ENCODE measurements at places on chromosomes 11 and 22.
A peak's percentile ranks its signal among the peaks of the same experiment; 100 is the strongest.

GRCh38 chr11:15406851-15407351 is 292.2 kb downstream of the INSC start:
- DNase-seq: no peak

GRCh38 chr11:72844356-72844755 is 30.1 kb downstream of the ATG16L2 start:
- no peak for DNase-seq

- DNase-seq: no peak
Observed at GRCh38 chr11:31607914-31608313, 98.3 kb downstream of the ELP4 start.

DNA sequence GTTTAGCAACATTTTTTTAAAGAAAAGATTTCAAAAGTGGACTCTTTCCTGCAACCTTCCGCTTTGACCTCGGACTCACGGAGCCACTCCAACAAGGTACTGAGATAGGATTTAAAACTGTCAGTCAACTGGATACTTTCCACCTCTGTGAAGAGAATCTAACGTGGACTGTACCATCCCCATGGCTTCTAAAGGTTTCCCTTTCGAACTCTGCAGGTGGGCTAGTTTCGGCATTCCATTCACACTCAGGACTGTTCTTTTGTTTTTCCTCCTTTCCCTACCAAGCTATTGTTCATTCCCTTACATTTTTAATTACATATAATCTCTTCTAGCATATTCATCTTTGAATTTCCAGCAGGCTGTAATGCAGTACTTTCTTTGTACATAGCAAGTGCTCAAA is 88.5 kb upstream of the AKIP1 start:
- DNase-seq: no peak

DNA sequence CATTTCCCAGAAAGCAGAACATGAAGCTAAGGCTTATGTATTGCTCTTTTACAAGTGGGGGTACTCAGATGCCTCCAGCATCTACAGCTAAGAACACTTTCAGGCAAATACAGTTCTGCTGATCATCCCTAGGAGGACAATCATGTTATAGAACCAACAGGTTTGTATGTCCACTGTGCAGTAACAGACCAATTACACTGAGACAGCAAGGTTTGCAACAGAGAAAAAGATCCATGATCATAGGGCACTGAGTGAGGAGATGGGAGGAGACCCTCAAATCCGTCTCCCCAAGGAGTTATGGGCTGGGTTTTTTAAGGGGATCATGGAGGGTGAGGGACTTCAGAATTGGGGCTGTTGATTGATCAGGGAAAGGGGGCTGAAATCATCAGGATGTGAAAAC is 39.1 kb upstream of the GRK3 start:
- no peak for DNase-seq

DNA sequence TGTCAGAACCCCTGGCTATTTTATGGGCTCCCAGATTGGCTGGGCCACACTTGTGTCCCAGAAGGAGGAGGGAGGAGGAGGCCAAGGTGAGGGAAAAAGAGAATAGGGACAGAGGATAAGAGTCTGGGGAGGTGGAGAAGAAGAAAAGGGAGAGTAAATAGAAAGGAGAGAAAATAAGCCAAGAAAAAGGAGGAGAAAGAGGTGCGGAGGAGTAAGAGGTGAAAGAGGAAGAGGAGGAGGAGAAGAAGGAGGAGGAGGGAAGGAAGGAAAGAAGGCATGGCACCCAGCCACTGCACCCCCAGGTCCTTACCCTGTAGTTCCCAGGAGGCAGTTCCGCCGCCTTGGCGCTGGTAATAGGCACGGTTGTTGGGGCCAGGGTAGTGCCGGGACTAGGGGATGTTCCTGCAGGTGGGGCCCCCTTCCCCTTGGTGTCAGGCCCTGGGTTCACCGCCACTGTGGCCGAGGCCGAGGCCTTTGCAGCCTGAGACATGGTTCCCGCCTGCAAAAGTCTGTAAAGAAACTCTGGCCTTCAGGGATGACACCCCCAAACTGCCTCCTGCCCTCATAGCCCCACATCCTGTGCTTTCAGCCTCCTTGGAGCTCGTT is 1.9 kb downstream of the CRYBB1 start:
- DNase-seq: no peak

GRCh38 chr11:72422414-72422813 is 11.9 kb downstream of the CLPB start:
- no peak for DNase-seq

DNA sequence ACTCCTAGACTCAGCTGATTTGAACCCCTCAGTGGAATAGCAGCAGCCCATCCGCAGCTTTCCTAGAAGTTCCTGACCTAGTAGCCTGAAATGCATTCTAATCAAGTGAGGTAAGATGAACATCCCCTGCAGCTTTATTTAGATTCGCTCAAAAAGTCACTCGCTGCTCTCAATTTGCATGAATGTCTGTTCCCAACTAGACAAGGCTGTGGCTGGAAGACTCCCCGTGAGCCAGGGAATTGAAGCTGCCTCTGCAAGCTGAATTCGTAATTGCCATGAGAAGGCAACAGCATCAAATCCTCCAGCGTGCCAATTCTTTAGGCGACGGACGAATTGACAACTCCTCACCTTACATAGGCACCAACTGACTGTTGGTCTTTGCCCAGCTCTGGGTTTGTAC is 17.1 kb upstream of the SCN3B start:
- no peak for DNase-seq

GRCh38 chr22:34296461-34296860 is 376.2 kb upstream of the LARGE1 start:
- no peak for DNase-seq

- DNase-seq: no peak
Observed at GRCh38 chr22:21587803-21588611, 20.5 kb downstream of the UBE2L3 start.

GRCh38 chr11:35622070-35622469 is 3.8 kb downstream of the FJX1 start:
- DNase-seq: no peak

DNA sequence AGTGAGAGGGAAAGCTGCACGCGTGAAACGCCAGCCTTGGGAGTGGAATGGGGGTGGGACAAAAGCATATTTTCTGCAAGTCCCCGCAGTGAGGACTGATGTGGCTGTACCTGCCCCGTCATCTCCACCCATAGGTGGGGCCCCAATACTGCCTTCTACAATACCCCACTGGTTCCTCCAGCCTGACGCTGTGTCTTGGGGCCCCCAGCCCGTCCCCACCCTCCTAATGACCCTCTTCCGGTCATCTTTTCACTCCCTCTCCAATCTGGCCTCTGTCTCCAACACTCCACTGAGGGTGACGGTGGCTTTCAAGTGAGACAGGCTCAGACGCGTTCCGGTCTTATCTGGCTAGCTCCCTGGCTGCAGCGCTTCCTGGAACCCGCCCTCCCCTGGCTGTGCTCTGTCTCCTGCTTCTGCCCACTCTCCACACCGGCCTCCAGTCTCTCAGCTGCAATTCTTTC is 104.2 kb downstream of the MICAL3 start:
- DNase-seq: no peak

GRCh38 chr11:114250993-114251814 is 45.0 kb upstream of the NNMT start:
- DNase-seq: peak; percentile 66

DNA sequence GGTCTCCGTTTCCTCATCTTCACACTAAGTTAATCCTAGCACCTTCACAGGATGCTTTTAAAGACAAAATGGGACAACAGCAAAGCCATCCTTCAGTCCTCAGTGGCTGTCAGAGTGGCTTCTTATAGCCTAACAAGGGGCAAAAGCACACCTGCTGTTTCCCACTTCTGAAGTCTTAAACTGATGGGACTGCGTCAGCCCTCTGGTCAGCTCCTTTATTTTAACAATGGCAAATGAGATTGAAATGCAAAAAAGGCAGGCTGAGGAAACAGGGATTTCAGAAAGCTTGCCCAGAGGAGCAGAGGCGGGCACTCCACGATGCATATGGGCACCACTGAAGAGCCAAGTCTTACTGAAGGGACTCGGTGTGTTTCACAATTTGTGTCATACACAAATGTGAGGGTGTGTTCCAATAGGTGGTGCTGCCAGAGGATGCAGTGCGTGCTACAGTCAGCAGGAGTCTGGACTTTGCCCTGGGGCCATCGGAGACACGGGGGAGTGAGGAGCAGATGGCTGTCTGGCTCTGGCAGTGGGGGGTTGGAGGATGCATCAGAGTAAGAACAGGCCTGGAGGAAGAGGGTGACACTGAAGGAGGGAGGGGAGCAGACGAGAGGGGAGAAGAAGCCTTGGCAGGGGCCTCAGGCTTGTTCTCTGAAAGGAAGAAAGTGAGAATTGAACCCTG is 47.3 kb downstream of the TENM4 start:
- no peak for DNase-seq

GRCh38 chr11:85045716-85046115 is 581.4 kb downstream of the DLG2 start:
- no peak for DNase-seq

- DNase-seq: no peak
Observed at GRCh38 chr11:71305451-71306125, 53.2 kb upstream of the SHANK2 start.

GRCh38 chr11:119202554-119202953 is 3.6 kb upstream of the CBL start:
- DNase-seq: no peak

DNA sequence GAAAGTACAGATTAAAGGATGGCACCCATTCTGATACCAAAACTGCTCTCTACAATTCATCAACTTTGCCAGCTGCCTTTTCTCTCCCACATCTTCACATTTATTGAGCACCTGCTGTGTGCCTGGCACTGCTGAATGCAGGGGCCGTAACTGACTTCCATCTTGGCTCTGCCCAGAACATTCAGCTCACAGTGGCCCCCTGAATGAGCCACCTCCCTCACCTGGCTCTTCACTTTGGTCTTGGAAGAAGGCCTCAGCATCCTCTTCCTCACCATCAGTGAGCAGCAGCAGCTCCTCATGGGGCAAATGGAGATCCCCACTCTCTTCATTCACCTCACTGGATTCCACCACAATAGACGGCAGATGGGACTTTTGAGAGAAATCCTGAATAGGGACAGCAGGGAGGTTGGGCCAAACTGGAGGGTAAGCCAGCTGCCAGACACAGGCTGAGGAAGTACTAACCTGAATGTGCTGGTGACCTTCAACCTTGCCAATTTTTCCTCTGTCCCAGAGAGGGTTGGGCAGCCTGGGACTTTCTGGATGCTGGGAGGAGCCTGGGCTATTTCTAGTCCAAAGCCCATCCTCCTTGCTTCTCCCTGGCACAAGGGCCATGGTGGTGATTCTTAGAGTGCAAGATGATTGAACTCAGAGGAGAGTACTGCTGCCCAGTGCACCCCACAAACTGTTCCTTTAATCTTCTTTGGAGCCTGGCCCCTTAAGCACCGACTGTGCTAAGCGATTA is 1.9 kb upstream of the UQCC3 start:
- no peak for DNase-seq

- no peak for DNase-seq
Observed at GRCh38 chr11:96006037-96006436, 82.1 kb upstream of the MTMR2 start.

- DNase-seq: no peak
Observed at GRCh38 chr11:106879832-106880546, 138.3 kb downstream of the GUCY1A2 start.

- no peak for DNase-seq
Observed at GRCh38 chr11:113697756-113698407, 8.2 kb downstream of the TMPRSS5 start.

GRCh38 chr22:43530349-43531201 is 118.8 kb downstream of the MPPED1 start:
- DNase-seq: no peak

Measured in tibial nerve (tissue), 4 donors.